Activated CD8-positive, alpha-beta T cell treated with anti-CD3 and anti-CD28 coated beads, Interleukin-2, amount 10 ng/mL, durations not matched to agents 7 days and 5 days (primary cell): ENCODE measurements at places on chromosomes 6 and 20.

DNA sequence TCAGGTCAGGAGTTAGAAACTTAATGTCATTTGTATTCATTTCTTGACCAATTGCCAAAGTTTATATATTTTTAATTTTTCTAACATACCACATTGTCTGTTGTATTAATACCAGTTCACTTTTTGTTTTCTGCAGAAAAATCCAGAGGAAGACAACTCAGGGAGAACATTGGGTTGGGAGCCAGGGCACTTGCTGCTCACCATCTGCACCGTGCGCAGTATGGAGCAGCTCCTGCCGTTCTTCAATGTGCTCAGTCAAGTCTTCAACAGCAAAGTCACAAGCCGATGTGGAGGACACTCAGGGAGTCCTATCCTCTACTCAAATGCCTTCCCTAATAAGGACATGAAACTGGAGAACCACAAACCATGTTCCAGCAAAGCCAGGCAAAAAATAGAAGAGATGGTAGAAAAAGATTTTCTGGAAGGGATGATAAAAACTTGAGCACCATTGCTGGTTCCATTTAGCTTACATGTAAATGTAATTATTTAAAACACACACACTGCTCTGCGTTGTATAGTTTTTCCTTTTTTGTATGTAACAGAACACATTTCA lies 25.3 kb downstream of the PGM3 start:
- no peak for DNase-seq

DNA sequence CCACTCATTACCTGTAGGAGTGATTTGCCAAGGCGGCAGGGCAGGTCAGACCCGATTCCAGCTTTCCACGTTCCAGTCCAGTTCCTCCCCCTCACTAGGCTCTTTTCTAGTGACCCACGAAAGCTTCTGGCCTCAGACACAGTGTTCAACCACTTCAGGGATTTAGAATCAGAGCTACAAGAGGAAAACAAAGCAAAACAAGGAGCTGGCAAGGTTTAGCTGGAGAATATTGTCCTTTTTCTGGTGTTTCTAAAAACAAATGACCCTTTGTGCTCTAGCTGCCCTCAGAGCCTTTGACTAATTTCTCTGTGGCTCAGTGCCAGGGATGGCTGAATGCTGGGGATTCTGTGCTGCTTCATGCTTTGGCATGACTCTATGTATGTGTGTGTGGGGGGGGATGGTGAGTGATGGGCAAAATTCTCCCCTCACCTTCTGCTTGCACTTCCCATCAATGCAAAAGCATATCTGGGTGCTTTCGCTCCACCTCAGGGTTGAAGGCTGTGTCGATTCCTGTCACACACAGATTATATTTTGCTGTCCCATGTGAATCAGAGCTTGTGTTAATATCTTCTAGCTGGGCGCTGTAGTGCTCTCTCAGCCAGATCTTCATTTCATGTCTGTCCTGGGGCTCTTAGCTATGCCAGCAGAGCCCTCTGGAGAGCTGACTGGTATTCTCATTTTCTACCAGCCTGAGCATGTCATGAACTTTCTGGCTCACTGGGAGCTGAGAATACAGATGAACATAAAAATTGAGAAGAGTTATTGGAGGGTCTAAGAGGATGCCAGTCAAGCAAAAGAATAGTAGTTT lies 19.3 kb upstream of the NEDD9 start:
- DNase-seq, result no peak

DNA sequence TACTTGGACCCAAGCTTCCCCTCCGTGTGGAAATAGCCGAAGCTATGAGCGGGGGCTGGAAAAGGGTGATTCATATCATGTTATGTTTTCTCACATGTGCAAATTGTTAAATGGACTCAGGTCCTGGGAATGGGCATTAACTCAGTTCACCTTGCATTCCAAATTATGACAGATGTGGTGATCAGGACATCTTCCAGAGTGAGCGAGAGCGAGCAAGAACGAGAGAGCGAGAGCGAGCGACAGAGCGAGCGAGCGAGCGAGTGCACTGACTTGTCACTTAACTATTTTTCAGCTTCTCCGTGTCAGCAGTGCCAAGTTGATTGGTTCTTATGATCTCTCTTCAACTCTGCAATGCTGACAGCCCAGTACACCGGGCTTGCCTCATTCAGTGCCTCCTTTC lies 437.4 kb upstream of the NRSN1 start:
- no peak for DNase-seq

DNA sequence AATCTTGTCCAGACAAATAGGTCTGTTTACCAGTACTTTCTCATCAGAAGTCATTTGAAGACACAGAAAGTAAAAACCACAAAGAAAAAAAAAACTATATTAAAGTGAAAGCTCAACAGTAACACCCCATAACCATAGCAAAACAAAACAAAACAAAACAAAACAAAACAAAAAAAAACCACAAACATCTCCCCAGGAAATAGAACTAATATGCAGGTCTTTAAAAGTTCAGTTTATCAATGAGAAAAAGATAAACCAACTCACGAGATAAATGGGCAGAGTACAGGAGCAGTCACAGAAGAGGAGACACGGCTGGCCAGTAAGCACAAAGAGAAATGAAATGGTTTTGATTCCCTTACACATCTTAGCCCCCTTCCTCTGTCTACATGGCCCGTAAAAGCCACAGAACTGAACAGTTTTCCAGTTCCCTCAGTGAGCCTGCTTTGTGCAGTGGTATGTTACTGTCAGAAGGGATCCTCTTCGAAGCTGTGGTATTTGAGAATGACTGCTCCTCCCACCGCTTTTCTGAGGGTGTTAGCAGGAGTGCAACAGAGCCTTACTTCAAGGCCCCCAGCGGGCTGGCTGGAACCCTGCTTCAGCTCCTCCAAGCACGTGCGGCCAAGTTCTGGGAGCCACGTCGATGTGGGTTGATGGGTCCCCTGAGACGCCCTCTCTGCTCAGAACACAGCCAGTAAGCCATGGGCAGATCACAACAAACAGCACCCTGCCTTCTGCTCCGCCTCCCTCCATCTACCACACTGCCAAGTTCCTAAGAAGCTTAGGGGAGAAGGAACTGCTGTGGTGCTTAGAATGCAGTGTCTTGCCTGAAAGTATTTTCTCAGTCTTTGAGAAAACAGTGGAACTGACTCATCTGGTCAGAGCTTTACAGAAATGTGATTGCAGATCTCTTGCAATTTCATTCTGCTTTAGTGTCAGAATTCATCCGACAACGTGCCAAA lies 14.0 kb downstream of the UST start:
- peak; percentile 52 for DNase-seq

GRCh38 chr6:36312854-36313648 lies 23.6 kb downstream of the BNIP5 start:
- DNase-seq, result no peak

DNA sequence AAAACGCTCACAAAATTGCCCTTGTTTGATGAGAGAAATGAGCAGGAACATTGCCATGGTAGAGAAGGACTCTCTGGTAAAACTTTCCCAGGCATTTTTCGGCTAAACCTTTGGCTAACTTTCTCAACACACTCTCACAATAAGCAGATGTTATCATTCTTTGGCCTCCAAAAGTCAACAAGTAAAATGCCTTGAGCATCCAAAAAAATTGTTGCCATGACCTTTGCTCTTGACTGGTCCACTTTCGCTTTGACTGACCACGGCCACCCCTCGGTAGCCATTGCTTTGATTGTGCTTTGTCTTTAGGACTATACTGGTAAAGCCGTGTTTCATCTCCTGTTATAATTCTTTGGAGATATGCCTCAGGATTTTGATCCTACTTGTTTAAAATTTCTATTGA lies 41.1 kb upstream of the PREP start:
- no peak for DNase-seq

GRCh38 chr6:1945235-1945832 lies 300.1 kb downstream of the GMDS start:
- no peak for DNase-seq

DNA sequence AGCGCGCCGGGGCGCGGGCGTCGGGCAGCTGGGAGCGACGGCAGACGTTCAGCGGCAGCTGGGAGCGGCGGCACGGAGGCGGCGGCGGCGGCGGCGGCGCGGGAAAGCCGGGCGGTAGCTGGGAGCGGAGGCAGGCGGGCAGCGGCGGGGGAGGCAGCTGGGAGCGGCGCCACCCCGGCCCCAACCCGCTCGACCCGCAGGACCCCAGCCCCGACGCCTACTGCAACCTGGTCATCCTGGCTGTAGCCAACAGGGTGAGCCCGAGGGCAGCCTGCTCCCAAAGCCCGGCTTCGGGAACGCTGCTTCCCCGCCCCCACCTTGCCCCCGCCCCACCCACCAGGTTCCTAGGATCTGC lies 8.9 kb downstream of the CCM2L start:
- DNase-seq, result no peak

DNA sequence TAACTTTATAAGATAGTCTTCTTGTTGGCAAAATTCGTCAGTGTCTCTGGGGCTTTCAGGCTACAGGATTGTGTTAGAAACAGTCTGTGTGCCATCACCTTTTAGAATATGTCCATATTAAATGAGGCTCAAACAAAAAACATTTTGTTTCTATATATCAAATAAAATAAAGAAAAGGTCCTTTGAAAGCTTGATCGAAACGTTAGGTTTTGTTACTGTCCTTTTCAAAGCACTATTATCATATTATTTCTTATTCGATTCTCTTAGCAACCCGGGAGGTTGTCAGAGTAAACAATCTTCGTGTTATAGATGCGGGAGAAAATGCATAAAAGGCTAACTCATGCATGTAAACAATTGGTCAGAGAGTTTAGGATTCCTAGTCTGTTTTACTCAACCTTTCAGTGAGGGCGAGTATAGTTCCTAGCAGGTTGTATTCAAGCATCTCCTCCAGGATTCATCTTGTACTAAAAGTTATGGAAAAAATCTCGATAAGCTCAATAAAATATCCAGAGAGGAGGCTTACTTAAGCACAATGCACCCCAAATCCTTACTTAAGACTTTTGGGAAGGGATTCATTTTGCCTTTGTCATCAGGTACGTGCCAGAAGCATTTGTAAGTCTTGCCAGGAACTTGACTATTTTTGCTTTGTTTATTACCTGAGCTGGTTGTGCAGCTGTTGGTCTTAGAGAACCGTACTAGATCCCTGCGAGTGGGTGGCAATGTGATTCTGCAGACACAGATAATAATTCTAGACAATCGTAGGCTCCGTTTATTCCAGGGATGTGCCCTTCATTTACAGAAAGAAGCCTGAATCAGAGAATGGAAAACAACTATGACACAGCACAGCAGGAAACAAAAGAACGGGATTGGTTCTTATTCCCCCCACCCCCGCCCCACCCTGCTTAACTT lies 159.6 kb upstream of the ZNF217 start:
- DNase-seq, result no peak

- no peak for DNase-seq
Measured at GRCh38 chr20:10497283-10497682, 62.2 kb downstream of the SLX4IP start.

- no peak for DNase-seq
Measured at GRCh38 chr6:41372832-41373626, 37.6 kb downstream of the NCR2 start.

- no peak for DNase-seq
Measured at GRCh38 chr6:107554918-107555317, 65.0 kb downstream of the SOBP start.

- peak; percentile 86 for DNase-seq
Measured at GRCh38 chr20:50478162-50478990, 31.8 kb upstream of the PTPN1 start.

DNA sequence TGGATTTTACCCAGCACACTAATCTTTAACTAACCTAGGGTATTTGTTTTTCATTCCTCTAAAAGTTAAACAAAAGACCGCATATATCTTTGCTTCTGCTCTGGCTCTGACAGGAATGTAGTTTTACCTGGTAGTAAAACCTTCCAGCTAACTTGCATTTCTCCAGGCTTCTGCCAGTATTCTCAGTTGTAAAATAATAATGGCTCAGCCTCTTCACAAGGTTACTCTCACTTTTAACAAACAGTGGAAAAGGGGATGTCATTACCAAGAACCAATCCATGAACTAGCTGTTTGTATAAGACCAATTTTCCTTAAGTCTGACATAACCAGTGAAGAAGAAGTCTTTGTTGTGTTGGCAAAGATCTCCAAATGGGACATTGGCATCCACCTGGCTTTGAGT lies 10.0 kb downstream of the THBS2 start:
- DNase-seq, result no peak

GRCh38 chr20:36091561-36092397 lies 62.8 kb upstream of the EPB41L1 start:
- no peak for DNase-seq

DNA sequence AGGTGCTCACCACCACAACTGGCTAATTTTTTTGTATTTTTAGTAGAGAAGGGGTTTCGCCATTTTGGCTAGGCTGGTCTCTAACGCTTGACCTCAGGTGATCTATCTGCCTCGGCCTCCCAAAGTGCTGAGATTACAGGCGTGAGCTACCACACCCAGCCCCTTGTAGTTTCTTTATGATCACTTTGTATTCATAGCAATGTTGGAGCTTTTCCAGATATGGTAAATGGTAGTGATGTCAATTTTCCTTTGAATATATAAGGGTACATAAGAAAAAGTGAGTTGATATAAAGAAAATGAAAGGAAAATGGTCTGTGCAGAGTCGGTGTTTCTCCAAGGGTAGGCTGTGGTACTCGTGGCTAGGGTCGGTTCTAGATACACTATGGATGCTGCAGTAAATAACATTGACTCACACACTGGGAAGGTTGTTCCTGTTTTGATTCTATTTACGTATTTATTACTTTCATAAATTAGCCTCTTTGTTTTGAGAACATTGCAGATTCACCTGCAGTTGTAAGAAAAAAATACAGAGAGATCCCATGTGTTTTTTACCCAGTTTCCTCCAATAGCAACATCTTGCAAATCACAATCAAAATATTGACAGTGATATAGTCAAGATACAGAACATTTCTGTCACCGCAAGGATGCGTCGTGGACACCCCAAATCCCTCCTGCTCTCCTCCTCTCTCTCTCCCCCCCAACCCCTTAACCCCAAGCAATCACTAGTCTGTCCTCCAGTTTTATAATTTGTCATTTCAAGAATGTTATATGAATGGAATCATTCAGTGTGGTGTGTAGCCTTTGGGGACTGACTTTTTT lies 2.5 kb downstream of the ZNF831 start:
- peak; percentile 48 for DNase-seq

DNA sequence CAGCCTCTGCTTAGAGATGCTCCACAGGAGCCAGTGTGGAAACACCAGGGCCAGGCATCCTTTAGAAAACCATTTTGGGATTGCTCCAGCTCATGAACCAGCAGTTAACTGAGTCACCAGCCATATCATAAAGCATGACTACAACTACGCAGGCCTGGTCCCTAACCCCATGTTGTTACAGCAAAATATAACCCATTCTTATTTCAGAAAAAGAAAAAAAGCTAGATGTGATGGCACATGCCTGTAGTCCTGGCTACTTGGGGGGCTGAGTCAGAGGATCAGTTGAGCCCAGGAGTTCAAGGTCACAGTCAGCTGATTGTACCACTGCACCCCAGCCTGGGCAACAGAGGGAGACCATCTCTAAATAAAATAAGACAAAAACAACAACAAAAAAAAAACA lies 36.8 kb downstream of the C6orf15 start:
- DNase-seq, result no peak

DNA sequence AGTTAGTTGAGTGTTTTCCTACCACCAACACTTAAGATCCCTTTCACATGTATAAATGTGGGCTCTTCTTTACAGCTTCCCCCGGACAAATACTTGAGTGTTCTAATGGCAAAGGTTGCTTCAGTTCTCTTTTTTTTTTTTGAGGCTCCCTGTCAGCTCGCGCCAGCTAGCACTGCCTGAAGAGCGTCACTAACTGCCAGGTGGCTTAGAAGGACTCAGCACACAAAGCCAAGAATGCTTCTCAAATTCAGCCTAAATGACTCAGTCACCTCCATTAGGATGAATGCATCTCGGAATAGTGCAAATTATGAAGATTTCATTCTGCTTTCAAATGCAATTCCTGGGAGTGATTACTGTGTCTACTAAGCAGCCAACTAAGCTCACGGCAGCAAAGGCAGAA lies 150.7 kb upstream of the BTBD3 start:
- DNase-seq, result no peak

GRCh38 chr6:118665011-118665410 lies 13.6 kb upstream of the CEP85L start:
- DNase-seq, result no peak
